ENCODE measurements at places on chromosomes 12 and 14. TPM values are rescaled to one million over a fixed set of nuclear protein-coding genes. Genes with fewer than 3 reads are reported as not detected.

The NFYB gene
- polyA plus RNA-seq, result 32.3 TPM

The PRB3 gene
- not detected for polyA plus RNA-seq

The TMEM229B gene
- 0.56 TPM for polyA plus RNA-seq

The MNAT1 gene
- polyA plus RNA-seq, result 49.5 TPM

The L2HGDH gene
- polyA plus RNA-seq, result 6.7 TPM

The LRTM2 gene
- 0.11 TPM for polyA plus RNA-seq

The VRTN gene
- not detected for polyA plus RNA-seq

The TMEM117 gene
- 14.6 TPM for polyA plus RNA-seq

The CLEC6A gene
- polyA plus RNA-seq, result not detected

GRCh38 chr12:113333877-113334785 is 778 bp downstream of the SLC8B1 start:
- no peak for DNase-seq

- no peak for DNase-seq
Measured at GRCh38 chr12:79020106-79020505, 155.5 kb downstream of the SYT1 start.

DNA sequence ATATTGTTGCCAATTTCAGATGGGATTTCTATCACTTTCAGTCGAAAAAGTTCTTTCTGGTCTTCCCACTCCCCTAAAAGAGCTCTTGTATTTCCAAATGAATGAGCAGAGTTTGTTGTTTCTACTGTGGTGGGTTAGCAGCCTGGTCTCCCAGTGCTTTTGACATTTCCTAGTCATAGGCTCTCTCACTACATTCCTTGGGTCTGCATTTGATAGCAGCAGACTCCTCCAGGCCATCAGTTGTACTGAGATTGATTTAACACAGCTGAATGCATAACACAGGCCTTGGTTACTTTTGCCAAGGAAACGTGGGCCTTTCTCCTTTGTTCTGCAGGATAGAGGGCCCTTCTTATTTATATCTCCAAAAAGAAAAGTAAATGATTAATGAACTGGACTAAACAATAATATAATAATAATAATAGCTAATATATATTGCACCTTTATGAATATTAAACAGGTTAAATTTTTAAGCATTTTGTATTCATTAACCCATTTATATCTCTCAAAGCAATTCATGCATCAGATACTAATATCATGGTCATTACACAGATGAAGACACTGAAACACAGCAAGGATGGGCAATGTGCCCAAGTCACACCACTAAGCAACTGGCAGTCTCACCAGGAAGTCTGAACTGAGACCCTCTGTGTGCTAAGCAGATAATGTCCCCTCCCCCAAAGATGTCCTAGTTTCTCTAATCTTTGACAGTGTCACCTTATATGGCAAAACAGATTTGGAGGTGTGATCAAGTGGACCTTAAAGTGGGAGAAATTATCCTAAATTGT is 1579.2 kb downstream of the AACS start:
- no peak for DNase-seq

- peak; percentile 65 for DNase-seq
Measured at GRCh38 chr14:44803239-44803905, 158.4 kb downstream of the KLHL28 start.

DNA sequence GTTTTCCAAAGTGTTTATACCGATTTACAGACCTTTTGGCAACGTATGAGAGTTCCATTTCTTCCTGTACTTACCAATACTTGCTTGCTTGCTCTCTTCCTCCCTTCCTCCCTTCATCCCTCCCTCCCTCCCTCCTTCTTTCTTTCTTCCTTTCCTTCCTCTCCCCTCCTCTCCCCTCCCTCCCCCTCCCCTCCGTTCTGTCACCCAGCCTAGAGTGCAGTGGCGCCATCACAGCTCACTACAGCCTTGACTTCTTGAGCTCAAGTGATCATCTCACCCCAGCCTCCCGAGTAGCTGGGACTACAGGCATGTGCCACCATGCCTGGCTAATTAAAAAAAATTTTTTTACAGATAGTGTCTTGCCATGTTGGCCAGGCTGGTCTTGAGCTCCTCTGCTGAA is 40.4 kb downstream of the DIP2B start:
- DNase-seq, result no peak

DNA sequence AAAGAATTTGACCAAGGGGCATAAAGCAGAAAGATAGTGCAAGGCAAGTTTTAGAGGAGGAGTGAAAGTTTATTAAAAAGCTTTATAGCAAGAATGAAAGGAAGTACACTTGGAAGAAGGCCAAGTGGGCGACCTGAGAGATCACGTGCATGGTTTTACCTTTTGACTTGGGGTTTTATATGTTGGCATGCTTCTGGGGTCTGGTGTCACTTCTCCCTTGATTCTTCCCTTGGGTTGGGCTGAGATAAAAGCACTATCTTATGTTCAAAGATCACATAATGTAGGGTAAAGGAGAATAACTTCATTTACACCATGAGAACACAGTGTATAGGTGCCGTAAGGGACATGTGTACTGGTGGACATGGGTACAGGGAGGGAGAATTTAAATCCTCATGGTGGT is 17.7 kb upstream of the TMEM30B start:
- no peak for DNase-seq

DNA sequence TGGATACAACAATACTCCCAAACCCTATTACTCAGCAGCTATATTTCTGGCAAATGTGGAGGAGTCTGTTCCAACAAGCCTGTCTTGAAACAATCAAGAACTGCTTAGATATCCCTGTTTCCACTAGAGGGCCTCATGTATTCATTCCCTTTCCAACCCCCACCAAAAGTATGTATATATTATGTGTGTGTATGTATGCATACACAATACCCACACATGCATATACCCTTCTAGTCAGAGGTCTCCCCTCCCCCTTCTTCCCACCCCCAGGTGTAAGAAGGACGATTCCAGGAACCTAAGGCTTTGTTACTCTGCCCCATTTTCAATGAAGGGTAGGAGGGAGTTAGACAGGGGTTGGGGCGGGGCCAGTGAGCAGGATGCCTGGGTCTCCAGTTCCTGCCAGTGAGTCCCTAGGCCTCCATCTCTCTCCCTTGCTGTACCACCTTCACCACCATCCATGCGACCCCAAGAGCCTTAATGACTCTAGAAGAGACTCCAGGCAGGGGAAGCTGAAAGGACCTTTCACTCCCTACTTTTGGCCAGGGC is at the start of gene DGKA:
DGKA (plus strand) TSS at position 392 of the 546 bp plus-strand sequence. CDS start 5,342 bp downstream, outside the sequence.
- DNase-seq, result peak; percentile 78

GRCh38 chr12:67927324-67927723 is 61.9 kb upstream of the IFNG-AS1 start:
- no peak for DNase-seq

- no peak for DNase-seq
Measured at GRCh38 chr14:77031759-77032490, 3.4 kb upstream of the IRF2BPL start.

GRCh38 chr12:91052026-91052425 is 5.8 kb downstream of the KERA start:
- DNase-seq, result no peak

DNA sequence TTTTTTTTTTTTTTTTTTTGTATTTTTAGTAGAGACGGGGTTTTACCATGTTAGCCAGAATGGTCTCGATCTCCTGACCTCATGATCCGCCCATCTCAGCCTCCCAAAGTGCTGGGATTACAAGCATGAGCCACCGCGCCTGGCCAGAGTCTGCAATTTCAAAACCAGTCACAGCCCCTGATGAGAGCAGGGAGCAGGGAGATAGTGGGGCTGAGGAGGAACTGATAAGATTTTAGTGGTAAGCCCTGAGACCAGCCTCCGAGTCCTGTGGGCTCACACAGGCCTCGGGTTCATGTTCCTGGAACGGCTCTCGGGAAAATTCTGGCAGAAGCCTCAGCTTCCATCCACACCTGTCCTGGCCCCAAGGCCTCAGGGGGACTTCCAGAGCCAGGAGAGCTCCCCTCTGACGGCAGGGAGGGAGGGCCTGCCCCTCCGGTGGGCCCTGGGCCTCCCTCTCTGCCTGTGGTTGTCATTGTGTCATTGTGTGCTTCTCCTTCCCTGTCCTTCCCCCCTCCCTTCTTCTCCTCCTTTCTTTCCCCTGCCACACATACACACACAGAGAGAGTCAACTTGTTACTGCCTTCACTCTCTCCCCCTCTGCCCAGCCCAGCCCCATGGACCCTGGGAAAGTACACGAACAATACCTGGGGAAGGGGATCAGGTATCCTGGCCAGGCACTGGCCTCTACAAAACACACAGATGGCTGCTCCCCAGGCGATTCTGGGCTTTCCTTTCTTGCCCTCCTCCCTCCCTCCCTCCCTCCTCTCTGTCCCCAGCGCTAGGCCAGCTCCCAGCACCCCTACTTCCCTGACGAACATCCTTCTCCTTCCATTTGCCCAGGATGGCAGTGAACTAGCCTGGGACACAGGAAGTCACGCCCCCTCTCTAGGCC is 294.1 kb downstream of the DPF3 start:
- DNase-seq, result no peak

- no peak for DNase-seq
Measured at GRCh38 chr14:34794217-34794616, 79.8 kb upstream of the CFL2 start.

DNA sequence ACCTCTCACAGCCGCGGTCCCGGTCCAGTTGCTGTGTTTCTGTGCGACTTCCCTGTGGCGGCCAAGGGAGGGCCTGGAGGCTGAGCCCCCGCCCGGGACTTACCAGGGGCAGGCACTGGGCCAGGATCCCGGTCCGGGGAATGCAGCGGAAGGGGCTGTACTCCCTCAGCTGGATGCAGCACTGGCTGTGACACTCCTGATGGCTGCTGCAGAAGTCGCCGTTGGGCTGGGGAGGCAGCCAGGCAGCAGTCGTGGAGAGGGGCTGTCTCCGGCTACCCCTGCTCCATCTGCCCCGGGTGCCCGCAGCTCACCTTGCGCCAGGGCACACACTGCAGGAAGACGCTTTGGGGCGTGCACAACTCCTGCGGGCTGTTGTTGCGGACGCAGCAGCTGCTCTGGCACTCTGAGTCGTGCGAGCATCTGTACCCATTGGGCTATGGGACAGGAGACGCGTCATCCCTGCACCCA is 6.2 kb downstream of the LRCOL1 start:
- DNase-seq, result no peak

GRCh38 chr12:56601503-56601902 is 28.6 kb downstream of the BAZ2A start:
- DNase-seq, result no peak

DNA sequence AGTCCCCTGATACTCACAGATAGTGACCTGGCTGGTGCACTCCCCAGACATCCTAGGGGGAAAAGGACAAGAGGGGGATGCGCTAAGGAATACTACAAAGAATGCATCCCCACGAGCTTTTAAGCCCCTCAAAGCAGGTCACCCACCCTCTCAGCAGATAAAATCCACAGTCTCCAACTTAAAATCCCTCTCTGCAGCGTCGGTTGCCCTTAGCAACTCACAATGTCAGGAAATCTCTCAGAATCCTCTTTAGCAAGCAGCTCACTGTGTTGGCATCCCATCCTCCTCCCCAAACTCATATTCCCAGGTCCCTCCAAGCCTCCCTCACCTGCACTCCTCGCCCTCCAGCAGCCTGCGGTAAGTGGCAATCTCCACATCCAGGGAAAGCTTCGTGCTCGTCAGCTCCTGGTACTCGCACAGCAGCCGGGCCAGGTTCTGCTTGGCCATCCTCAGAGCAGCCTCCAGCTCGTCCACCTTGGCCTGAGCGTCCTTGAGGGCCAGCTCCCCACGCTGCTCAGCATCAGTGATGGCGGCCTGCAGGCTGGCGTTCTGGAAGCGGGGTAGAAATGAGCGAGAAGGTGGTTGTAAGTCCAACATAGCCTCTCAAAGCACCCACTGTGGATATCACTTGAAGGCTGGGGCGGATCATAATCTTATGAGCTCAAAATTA is 5.5 kb upstream of the KRT79 start:
- no peak for DNase-seq

Measured in muscle of arm (tissue), 14 donors.